ENCODE measurements at places on chromosomes 5 and 9.

DNA sequence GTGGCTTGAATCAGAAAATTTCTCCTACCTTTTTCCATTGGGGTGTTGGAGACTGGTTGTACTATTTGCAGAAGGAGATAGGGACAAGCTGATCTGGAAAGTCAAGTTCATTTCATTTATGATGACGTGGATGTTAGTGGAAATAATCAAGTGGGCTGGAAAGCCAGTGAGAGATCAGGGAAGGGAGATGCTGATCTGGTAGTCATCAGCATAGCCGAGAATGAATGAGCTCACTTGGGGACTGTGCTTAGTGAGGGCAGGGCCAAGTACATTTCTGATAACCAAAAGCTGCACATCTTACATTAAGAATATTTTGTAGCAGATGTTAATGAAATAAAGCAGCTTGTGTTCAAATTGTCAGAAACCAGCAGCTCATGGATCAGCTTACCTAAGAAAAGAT, 12.1 kb downstream of the MAN2A1 start:
- no peak for DNase-seq

DNA sequence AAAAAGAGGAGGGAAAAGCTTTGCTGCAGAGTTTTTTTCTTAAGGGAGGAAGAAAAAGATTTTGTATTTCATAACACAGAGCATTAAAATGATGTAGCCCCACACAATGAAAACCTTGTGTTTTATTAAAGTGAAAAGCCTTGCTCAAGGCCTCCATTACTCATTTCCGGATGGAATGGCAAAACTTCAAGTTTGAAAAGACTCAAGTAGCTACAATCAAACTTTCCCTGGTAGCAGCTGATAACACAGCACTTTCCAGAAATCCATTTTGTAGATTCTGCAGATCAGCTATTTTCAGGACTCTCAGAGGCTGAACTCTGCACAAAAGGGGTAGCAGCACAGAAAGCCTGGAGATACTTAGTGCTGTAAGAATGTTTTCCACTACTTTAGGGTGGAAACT, 374.8 kb downstream of the NFIB start:
- DNase-seq, result peak; percentile 90

DNA sequence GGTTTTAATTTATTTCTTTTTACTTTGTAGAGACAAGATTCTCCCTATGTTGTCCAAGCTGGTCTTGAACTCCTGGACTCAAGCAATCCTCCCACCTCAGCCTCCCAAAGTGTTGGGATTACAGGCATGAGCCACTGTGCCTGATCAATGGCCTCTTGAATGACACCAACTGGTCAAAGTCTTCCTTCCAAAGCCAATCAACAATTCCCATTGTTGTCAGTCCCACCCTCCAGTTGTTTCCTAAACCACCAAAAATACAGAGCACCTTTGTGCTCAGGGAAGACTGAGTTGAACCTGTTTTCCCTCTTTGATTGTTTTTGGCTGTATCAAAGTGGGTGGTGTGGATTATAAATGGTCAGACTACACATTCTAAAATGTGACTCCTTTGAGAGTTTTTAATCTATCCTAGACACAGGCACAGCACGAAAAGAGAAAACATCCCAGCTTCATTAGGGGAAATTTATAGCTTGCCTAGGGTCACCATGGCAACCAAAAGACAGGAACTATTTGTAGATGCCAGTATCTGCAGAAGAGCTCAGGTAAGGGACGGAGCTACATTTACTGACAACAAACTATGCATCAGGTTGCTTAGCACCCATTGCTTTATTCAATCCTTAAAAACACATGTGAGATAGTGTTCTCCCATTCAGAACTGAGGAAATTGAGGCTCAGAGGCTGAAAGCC, 27.6 kb upstream of the ATP6V1G1 start:
- DNase-seq, result no peak

- no peak for DNase-seq
Measured at GRCh38 chr5:56291661-56292374, 58.7 kb upstream of the ANKRD55 start.

DNA sequence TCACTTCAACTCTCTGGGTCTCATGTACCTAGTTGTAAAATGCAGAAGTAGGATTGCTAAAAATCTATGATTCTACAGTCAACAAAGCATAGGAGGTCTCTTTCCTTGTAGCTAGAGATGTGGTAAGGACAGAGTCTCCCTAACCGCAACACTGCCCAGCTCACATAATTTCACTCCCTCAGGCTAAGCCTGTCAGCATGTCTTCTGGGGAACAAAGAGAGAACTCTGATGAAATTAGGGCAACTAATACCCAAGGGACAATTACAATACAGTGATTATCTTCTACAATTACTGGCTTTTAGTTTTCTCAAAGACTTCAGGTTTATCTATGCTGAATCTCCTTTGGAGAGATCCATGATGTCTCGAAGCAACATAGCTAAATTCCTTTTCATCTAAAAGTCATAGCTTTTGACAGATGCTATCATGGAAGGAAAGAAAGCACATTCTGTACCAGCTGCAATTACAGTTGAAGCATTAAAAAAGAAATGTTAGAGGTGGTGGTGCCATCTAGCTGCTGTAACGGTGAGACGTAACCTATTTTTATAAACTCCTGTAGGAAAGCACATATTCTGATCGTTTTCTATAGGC, 141.1 kb upstream of the TARS1 start:
- peak; percentile 67 for DNase-seq

DNA sequence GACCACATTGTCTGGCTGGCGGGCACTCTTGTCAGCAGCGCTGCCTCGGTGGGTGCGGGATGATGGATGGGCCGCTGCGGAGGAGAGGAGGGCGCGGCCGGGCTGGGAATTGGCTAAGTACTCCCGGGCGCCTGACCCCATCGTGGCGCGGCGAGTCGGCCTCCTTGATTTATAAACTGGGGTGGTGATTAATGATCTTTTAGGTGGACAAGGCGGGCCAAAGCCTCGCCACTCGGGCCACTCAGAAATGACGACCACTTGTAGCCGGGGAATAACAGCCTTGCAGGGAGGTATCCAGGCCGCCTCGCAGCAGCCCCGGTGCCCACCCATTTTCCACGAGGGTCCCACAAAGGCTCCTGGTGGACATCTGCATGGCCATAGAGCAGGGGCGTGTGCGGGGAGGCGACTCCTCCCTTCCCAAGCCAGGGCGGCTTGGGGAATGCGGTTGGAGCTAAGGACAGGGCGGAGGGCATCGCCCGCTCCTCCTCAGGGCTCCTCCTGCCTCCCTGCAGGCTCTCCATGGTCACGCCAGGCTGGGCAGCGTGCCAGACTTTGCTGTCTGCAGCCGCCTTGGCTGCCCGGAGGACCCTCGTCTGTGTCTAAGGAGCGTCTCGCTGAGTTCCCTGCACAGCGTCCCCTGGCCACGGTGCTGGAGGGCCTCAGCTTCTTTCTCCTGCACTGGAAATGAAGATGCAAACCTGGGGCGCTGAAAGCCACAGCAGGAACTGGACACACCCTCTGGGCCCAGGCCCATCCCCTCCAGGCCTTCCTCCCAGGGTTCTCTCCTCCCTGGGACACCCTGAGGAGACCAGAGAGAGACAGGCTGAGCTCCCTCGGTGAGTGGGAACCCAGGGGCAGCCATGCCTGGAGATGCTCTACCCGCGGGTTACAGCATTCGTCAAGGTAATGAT, 287.4 kb upstream of the IRX4 start:
- no peak for DNase-seq

DNA sequence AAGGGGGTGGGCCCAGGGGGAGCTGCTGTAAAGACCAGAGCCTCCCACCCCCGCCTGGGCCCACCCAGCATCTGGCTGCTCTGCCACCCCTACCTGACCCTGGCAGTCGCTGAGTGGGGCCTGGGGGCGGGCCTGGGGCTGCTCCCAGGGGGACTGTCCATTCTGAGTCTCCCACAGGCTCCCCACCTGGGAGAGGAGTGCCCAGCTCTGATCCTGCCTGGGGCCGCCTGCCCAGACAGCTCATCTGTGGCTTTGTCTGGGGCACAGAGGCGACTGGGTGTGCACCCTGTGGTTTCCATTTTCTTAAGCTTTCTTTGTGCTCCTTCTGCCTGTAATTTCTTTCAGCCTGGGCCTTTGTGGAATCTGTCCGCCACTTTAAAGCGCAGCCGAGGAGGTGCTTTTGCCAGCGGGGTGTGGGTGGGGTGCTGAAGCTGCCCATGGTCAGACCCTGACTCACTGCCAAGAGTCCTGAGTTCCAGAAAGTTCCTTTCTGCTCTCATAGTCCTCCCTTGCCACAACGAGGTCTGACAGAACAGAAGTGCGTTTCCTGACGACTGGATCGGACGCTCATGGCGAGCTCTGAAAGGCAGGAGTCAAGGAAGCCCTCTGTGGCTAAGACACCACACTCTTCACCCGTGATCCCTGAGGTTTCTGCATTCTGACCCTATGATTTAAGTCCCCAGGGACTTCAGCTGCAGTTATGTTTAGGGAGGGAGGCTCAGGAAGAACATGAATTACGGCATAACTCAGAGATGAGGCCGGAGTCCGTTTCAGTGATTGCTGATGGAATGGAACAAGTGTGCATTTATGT, 225.0 kb downstream of the FANCC start:
- DNase-seq, result peak; percentile 86

GRCh38 chr9:108517651-108518365, 338.0 kb downstream of the ACTL7B start:
- no peak for DNase-seq

- DNase-seq, result no peak
Measured at GRCh38 chr9:34862836-34863235, 95.2 kb upstream of the PHF24 start.

DNA sequence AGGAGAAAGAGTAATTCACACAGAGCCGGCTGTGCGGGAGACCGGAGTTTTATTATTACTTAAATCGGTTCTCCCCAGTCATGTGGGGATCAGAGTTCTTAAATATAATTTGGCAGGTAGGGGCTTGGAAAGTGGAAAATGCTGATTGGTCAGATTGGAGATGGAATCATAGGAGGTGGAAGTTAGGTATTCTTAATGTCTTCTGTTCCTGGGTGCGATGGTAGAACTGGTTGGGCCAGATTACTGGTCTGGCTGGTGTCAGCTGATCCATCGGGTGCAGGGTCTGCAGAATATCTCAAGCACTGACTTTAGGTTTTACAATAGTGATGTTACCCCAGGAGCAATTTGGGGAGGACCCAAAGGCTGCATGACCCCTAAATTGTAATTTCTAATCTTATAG, 4.6 kb upstream of the CERCAM start:
- DNase-seq, result no peak

GRCh38 chr5:65271906-65272305, 209.8 kb downstream of the ADAMTS6 start:
- DNase-seq, result no peak

DNA sequence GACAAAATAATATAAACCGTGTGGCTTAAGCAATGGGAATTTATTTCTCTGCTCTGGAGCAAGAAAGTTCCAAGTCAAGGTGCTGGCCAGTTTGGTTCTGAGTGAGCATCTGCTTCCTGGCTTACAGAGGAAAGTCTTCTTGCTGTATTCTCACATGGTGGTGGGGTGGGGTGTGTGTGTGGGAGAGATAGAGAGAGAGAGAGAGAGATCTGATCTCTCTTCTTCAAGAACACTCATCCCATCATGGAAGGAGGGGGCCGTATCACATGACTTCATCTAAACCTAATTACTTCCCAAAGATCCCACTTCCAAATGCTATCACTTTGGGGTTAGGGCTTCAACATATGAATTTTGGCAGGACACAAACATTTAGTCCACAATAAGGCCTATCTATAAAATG, 91.2 kb downstream of the PRR16 start:
- DNase-seq, result no peak

- DNase-seq, result peak; percentile 25
Measured at GRCh38 chr5:96125231-96125891, 163.7 kb upstream of the ELL2 start.

DNA sequence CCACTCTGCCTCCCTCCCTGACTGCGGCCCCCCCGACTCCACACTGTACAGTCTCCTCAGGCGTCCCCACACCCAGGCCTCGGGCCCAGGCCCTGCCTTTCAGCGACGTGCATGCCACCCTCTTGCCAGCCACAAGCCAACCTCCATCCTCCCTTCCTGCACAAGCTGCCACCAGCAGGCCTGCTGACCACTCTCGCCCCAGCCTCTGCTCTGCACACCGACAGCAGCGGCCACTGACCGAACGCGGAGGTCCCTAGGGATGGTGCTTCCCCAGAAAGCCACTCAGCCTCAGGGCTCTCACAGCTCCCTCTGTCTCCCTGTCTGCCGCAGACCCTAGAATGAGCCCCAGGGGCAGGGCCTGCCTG, 18.6 kb downstream of the LMAN2 start:
- DNase-seq, result no peak

- DNase-seq, result peak; percentile 62
Measured at GRCh38 chr5:56269216-56269927, 36.2 kb upstream of the ANKRD55 start.

DNA sequence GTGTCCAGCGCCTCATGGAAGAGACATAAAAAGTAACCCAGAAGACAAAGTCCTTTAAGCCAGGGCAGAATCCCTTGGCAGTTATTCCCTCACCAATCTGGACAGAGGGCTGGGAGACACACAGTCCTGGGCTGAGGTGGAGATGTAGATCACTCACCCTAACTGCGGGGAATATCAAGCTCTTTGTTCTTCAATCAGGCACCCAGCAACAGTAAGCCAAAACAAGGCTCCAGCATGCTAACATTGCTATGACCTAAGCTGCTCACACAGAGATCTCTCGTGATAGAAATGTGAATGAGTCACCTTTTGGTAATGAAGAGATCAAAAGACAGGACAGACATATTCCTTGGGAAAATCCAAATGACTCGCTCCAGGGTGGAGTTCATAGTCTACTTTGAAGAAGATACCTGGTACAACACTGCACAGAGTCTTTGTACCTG, 101.3 kb downstream of the FBN2 start:
- DNase-seq, result peak; percentile 81

GRCh38 chr9:2818804-2819121, 25.1 kb downstream of the PUM3 start:
- no peak for DNase-seq

DNA sequence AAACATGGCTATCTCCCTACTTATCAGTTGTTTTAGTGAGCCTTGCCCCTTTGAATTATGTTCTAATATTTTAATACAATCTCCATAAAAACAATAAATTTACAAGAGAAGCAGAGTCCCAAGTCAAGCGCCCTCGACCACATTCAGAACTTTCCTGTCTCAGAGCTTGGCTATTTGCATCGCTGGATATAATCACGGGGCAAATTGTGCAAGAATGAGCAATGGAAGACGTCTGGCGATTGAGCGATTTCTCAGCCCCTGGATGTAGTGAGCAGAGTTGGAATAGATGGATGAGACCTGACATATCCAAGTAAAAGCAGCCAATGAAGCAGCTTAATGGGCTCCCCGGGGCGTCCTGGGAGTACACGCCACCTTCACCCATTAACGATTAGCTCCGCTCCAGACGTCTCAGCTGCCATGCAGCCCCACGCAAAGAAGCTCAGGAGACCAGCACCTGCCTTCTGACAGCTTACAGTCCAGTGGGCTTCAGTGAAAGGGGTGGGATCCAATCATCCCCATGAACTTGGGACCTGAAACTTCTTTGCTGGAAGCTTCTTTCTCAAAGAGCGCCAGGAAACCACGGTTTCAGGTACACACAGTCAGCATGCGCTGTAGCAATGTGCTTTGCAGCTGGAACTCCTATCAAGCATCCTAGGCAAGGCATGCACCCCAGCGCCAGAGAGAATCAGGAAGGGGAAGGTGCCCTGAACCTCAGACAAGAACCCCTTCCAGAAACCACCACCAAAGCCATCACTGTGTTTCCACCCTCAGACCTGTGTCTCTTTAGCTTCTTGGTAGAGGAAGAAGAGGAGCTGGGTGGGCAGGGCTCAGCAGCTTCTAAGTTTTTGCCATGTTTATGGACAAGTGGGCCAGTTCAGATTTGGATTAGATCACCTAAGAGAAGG, 92.0 kb upstream of the IRX4 start:
- DNase-seq, result no peak

- peak; percentile 86 for DNase-seq
Measured at GRCh38 chr5:157858527-157859226, at the start of gene CLINT1. Gene CLINT1 (minus strand): TSS chr5:157859145. CDS start chr5:157858970, 175 bp downstream.

- DNase-seq, result no peak
Measured at GRCh38 chr5:83551821-83552220, 80.3 kb downstream of the VCAN start.

All from fibroblast of skin of right quadriceps (primary cell).